ENCODE measurements at places on chromosomes 7 and 10.

GRCh38 chr7:41093141-41093540 is 609.7 kb downstream of the INHBA start:
- no peak overlapping the region for H3K27ac ChIP-seq
- H3K36me3 ChIP-seq = no peaks in the 10 kb centered on the region
- H3K4me3 ChIP-seq = no peak overlapping the region
- H3K4me1 ChIP-seq = no peaks in the 10 kb centered on the region
- H3K27me3 ChIP-seq = no peaks in the 10 kb centered on the region

- H3K27me3 ChIP-seq = no peaks in the 10 kb centered on the region
- no peaks in the 10 kb centered on the region for H3K36me3 ChIP-seq
- no peaks in the 10 kb centered on the region for H3K4me1 ChIP-seq
- no peak overlapping the region for H3K27ac ChIP-seq
- no peak overlapping the region for H3K4me3 ChIP-seq
- no peak for DNase-seq
Observed at GRCh38 chr10:42879380-42880254, 97.0 kb downstream of the BMS1 start.

- no peaks in the 10 kb centered on the region for H3K4me1 ChIP-seq
- H3K36me3 ChIP-seq = no peaks in the 10 kb centered on the region
- no peak overlapping the region for H3K4me3 ChIP-seq
- no peak overlapping the region for H3K27ac ChIP-seq
Observed at GRCh38 chr7:29435902-29436301, 127.7 kb upstream of the PRR15 start.

GRCh38 chr10:78217336-78217735 is 183.7 kb downstream of the RPS24 start:
- H3K4me1 ChIP-seq = peaks cover 13% of the 10 kb centered on the region
- H3K27ac ChIP-seq = no peak overlapping the region
- H3K36me3 ChIP-seq = no peaks in the 10 kb centered on the region
- H3K27me3 ChIP-seq = no peaks in the 10 kb centered on the region

GRCh38 chr7:139753081-139753692 is 24.6 kb downstream of the HIPK2 start:
- H3K4me3 ChIP-seq = peak overlapping the region; percentile 6
- no peaks in the 10 kb centered on the region for H3K36me3 ChIP-seq
- peak overlapping the region; percentile 78 for H3K27ac ChIP-seq
- H3K27me3 ChIP-seq = no peaks in the 10 kb centered on the region
- no peak for DNase-seq

DNA sequence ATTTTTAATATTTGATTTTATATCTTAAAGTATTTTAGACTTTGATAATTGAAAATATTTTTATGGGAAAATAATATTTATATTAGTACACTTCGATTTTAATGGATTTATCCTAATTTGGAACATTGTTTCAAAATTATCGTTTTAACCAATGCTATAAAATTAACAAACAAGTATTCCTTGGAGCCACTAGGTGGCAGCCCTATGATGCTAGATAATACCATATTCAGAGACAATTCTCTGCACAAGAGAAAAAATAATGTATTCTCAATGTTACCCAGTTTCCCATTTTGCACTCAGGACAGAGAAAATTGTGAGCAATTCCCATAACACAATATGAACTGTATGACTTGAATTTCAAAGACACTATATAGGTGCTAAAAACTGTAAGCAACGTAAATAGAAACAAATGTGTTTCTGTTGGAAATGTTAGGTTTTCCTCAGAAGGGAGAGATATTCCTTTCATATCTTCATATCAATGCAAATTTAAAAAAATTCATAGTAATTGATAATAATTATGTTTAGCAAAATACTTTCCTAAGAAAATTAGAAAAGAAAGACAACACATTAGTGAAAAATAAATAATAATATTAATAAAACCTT is 237.8 kb downstream of the SEMA3E start:
- H3K27ac ChIP-seq = no peak overlapping the region
- no peaks in the 10 kb centered on the region for H3K4me1 ChIP-seq
- no peaks in the 10 kb centered on the region for H3K36me3 ChIP-seq

DNA sequence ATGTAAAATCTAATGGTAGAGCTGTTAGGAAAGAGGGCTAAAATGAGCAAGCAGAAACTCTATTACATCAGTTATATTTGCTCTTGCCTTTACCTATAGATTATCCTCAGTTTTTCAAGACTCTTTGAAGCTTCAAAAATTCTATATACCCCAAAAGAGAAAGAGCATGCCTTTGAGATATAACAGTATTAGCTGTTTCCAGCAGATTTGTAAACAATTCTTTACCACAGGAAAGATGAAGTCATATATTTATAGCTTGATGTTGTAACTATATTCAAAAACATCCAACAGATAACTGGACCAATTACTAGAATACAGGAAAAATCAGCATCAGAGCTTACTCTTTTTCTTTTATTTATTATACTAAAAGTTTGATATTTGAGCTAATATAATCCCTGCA is 416.2 kb upstream of the TPK1 start:
- H3K4me3 ChIP-seq = no peak overlapping the region
- no peak for DNase-seq
- no peak overlapping the region for H3K27ac ChIP-seq
- no peaks in the 10 kb centered on the region for H3K27me3 ChIP-seq

- no peaks in the 10 kb centered on the region for H3K4me1 ChIP-seq
- H3K27me3 ChIP-seq = peaks cover 89% of the 10 kb centered on the region
- DNase-seq = no peak
- H3K4me3 ChIP-seq = no peak overlapping the region
- H3K36me3 ChIP-seq = no peaks in the 10 kb centered on the region
Observed at GRCh38 chr7:157012113-157012547, 1.7 kb upstream of the MNX1 start.

GRCh38 chr10:34835908-34836508 is 20.9 kb upstream of the PARD3 start:
- no peak for DNase-seq
- no peak overlapping the region for H3K27ac ChIP-seq
- H3K36me3 ChIP-seq = no peaks in the 10 kb centered on the region
- H3K4me3 ChIP-seq = no peak overlapping the region
- no peaks in the 10 kb centered on the region for H3K27me3 ChIP-seq

DNA sequence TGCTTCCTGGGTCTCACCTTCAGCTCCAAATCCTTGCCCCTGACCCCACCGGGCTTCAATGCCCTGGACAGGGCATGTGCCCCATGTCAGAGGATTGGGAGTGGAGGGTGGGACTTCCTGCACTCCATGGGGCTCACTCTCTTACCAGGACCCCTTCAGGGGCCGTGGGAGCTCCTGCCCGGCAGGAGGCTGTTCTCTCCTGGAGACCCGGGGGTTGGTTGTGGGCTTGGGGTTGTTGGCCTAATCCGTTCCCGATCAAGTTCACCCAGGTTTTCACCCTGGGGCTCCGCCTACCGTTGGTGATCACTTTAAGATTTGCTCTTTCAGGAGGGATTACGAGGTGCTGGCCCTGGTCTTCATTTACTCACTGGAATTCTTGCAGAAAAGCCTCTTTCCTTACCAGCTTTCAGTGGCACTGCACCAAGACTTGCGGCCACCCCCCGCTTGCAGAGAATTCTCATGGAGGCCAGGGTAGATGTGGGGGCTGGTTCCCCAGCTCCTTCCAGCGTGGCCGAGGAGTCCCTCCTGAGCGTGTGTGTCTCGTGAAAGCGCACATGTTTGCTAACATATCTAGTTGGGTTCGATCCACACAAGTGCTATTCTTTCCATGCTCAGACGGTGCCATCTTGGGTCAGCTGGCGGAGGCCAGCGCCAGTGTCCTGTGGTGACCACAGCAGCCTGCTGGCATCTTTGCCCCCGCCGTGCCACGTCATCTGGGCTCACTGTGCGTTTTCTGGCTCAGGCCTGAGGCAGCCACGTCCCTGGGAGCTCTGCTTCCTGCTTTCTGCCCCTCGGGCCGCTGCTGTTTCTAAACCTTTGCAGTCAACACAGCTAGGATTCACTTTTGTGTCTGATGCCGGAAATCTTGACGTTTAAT is 15.6 kb downstream of the PWWP2B start:
- no peak for DNase-seq
- no peaks in the 10 kb centered on the region for H3K36me3 ChIP-seq
- H3K4me3 ChIP-seq = no peak overlapping the region

- H3K4me1 ChIP-seq = no peaks in the 10 kb centered on the region
- H3K4me3 ChIP-seq = no peak overlapping the region
- no peaks in the 10 kb centered on the region for H3K27me3 ChIP-seq
- no peaks in the 10 kb centered on the region for H3K36me3 ChIP-seq
Observed at GRCh38 chr10:108132303-108132702, 967.8 kb upstream of the SORCS1 start.

DNA sequence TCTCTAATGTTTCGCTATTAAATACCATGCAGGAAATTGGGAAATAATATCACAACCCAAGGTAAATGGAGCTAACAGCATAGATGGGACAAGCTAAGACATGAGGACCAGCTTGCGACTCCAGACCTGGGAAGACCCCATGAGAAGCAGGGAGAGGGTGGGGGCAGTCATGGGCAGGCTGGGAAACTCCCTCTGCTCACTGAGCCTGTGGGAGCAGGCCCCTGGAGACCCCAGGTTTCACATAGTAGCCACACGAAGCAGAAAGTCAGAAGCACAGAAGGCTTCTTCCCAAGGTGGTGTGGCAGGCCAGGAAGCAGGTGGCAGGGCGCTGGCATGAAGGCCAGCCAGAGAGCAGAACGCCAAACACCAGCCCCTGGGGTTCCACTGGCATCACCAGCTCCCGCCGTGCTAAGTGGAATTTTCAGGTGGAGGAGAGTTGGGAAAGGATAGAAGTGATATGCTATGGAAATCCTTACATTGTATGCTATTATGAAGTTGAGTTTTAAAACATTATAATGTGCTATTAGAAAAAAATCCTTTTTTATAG is 99.9 kb upstream of the RNF32 start:
- no peaks in the 10 kb centered on the region for H3K4me1 ChIP-seq
- H3K27ac ChIP-seq = no peak overlapping the region
- DNase-seq = no peak
- no peaks in the 10 kb centered on the region for H3K27me3 ChIP-seq
- no peaks in the 10 kb centered on the region for H3K36me3 ChIP-seq

DNA sequence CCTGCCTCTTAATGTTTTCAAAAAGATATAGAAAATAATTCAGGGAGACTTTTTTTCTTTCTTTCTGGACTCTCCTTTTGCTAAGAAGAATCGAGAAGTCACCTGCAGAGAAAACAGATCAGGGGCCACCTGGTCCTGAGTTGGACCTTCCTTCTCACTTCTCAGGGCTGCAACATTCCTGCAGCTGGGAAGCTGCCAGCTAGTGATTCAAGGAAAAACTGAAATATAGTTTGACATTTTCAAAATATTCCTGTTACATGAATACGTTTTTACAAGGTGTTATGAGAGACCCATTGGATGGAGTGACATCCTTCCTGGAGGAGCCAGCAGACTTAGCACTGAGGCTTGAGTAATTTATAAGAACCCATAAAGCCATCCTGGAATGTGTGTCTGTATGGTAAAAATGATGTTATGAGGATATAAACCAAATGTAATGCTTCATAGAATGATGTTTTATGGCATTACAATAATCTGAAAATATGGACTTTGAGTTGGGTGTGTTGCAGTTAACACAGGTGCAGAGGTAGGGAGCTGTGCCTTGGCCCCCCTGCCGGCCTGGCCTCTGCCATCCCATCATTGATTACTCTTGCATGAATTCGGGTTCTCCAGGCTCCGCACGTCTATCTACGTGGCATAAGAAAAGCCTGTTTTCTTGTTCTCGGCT is 149.7 kb downstream of the PAXIP1 start:
- H3K4me1 ChIP-seq = no peaks in the 10 kb centered on the region
- H3K27ac ChIP-seq = no peak overlapping the region
- no peaks in the 10 kb centered on the region for H3K27me3 ChIP-seq
- H3K4me3 ChIP-seq = no peak overlapping the region

- peaks cover 15% of the 10 kb centered on the region for H3K36me3 ChIP-seq
- H3K27me3 ChIP-seq = no peaks in the 10 kb centered on the region
- DNase-seq = no peak
- H3K4me1 ChIP-seq = no peaks in the 10 kb centered on the region
Observed at GRCh38 chr7:139043823-139044812, 8.3 kb upstream of the ZC3HAV1L start.

- no peak overlapping the region for H3K4me3 ChIP-seq
- no peaks in the 10 kb centered on the region for H3K27me3 ChIP-seq
- H3K36me3 ChIP-seq = no peaks in the 10 kb centered on the region
- H3K4me1 ChIP-seq = no peaks in the 10 kb centered on the region
- no peak for DNase-seq
Observed at GRCh38 chr10:23630376-23630775, 191.5 kb downstream of the OTUD1 start.

DNA sequence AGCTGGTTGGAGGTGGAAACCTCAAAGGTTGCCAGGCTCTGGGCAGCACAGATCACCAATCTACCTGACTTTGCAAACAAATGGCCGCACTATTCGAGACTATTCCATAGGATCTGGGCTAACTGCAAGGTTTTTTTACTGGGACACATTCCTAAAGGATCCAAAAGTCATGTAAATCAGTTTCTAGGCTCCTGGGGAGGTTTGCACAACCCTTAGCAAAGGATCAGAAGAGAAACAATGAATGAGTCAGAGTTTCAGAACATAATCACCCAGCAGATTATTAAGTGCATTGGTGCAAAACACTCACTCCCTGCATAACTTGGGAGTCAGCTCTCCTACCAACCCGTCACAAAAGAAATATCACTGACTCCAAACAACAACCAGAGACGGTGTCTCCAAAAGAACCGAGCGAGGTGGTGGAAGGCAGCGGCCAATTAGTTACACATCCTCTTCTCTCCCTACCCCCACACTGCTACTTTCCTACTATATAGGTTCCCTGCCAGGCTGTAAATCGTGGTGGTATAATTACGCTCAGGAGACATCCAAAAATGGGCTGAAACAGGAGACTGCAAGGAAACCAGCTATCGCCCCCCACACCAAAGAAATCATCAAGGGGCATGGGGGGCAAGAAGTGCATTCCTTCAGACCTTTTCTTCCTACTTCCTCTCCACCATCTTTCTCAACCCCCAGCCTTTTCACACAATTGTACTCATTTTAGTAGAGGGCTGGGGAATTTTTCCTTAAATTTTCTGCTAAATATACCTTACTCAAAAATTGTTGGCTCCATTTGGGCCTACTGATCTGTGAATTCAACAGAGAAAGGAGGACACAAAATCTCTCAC is 3.2 kb downstream of the UBE2H start:
- H3K27ac ChIP-seq = peak overlapping the region; percentile 99
- peaks cover 46% of the 10 kb centered on the region for H3K4me1 ChIP-seq
- H3K27me3 ChIP-seq = no peaks in the 10 kb centered on the region
- peak overlapping the region; percentile 81 for H3K4me3 ChIP-seq
- no peaks in the 10 kb centered on the region for H3K36me3 ChIP-seq

GRCh38 chr10:12350167-12350872 is 973 bp downstream of the CAMK1D start:
- no peak for DNase-seq
- no peaks in the 10 kb centered on the region for H3K27me3 ChIP-seq
- H3K36me3 ChIP-seq = no peaks in the 10 kb centered on the region
- H3K27ac ChIP-seq = peak overlapping the region; percentile 37
- H3K4me1 ChIP-seq = peaks cover 12% of the 10 kb centered on the region

GRCh38 chr7:29614229-29614628 is 50.6 kb downstream of the PRR15 start:
- H3K27ac ChIP-seq = no peak overlapping the region
- H3K4me3 ChIP-seq = no peak overlapping the region
- no peaks in the 10 kb centered on the region for H3K4me1 ChIP-seq
- no peak for DNase-seq

- no peaks in the 10 kb centered on the region for H3K27me3 ChIP-seq
- DNase-seq = no peak
- H3K27ac ChIP-seq = no peak overlapping the region
- H3K4me3 ChIP-seq = no peak overlapping the region
Observed at GRCh38 chr7:153541903-153542302, 510.3 kb upstream of the DPP6 start.

All from gastrocnemius medialis (tissue), 4 donors.